Keratinocyte (primary cell): ENCODE measurements at places on chromosomes 2 and 18.

DNA sequence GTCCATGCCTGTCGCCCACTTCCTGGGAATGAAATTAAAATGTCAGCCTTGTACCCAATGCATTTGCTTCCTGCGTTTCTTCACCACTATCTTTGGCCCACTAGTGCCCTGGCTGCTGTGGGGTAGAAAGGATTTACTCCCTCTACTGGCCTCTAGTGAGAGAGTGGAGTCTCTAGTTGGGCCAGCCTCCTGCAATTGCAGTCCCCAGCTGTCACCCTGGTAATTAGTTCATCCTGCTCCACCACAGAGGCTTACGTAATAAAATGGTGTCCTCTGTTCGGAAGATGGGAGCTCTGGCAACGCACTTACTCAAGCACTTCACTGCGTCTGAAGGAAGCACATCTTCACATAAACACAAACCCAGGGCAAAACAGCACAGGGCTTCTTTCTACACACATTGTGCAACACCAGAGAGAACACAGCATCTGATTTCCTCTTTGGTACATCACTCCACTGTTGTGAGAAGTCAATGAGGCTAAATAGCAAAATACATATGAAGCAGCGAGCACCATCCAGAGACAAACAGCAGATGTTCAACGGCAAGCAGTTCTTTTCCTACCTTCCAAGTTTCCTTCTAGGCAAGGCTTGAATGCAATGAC, 274.6 kb downstream of the LRATD1 start:
- no peak for DNase-seq

DNA sequence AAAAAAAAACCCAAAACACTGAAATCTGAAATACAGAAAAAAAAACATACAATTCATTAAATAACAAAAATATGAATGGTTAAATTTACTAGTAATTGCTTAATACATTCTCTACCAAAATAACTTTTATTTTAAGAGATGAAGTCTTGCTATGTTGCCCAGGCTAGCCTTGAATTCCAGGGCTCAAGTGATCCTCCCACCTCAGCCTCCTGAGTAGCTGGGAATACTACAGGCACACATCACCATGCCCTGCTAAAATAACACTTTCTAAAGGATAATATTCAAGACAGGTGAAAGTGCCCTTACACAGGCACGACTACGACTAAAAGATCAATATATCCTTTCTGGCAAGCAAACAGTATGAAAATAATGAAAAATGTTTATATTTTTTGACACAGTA, 9.5 kb downstream of the USP34 start:
- DNase-seq, result no peak

GRCh38 chr2:148802448-148803220, 72.4 kb upstream of the KIF5C start:
- DNase-seq, result no peak

GRCh38 chr18:13003466-13003896, 12.3 kb downstream of the CEP192 start:
- no peak for DNase-seq

DNA sequence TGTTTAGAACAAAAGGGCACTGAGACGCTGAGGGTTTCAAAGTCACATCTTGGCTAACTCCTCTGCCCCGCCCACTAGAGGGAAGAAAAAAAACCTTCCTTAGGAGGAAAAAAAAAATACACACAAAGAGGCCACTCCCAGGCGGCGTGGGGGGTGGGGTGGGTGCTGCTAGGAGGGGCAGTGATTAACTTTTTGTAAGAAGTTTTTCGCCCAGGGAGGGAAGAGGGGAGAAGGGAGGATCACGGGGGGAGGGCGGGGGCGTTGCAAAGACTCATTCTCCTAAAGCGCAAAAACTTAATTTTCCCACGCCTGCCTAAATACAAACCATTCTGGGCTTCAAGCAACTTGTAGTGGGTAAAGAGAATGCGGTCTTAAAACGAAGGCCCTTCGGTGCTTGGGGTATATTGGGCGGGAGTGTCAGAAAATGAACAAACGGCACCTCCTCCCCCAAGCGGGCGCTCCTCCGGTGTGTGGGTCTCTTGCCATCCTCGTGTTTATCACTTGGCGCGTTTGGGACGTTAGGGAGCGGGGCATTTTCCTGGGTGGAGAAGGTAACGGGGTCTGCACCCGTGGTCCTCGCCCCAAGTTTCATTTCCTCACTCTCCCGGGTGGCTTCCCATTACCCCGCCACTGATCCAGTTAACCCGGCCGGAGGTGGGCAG, 1.7 kb downstream of the CXCR4 start:
- DNase-seq, result no peak
